ENCODE measurements at places on chromosomes 1 and 21.

- DNase-seq, result no peak
Measured at GRCh38 chr1:16398371-16398953, 31.4 kb downstream of the SZRD1 start.

- no peak for DNase-seq
Measured at GRCh38 chr1:22808186-22808675, 97.6 kb downstream of the EPHB2 start.

- DNase-seq, result no peak
Measured at GRCh38 chr1:38097284-38097898, 50.8 kb upstream of the POU3F1 start.

DNA sequence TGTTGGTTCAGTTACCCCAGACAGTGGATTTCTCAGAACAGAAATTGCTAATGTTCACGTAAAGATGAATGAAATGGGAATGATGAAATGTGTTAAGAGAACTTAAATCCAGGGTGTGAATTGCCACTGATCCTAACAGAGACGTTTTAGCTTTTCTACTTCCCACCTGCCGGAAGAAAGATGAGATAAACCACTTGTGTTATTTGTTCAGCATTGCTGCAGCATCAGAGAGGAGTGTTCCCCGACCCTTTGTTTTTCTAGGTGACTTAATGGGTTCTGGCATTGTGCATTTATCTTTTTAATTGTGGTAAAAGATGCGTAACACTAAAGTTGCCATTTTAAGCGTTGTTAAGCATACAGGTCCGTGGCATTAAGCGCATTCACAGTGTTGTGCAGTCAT lies 122.3 kb downstream of the GALNT2 start:
- DNase-seq, result no peak

GRCh38 chr1:156487862-156488261 lies 12.7 kb downstream of the MEF2D start:
- DNase-seq, result no peak

DNA sequence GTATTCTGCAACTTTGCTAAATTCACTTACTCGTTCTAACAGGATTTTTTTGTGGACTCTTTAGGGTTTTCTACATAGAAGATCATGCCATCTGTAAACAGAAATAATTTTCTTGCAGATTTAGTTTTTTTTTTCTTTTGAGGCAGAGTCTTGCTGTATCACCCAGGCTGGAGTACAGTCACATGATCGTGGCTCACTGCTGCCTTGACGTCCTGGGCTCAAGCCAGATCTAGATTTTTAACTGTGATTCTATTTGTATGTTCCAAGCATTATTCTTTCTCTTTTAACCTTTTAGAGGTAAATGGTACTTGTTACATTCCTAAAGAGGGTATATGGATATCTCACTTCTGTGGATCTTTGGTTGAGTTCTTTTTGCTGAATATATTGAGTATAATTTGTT lies 18.6 kb downstream of the FABP3 start:
- no peak for DNase-seq

- DNase-seq, result no peak
Measured at GRCh38 chr1:155051342-155051776, 243 bp downstream of the ADAM15 start.

DNA sequence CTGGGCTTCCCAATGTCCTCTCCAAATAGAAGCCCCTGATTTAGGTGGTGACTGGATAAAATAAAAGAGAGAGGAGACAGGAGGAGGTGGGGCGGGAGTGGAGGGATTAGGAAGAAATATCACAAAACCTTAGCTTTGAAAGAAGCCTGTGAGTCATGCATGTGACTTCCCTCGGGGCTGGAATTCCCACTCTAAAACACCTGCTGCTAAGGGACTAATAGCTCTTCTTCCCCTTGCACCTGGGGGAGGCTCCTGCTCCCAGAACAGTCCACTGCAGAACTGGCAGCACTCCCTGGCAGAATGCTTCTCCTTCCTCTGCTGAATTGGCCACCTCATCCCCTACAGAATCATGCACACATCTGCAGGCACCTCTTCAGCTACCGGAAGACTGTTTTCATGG lies 207.2 kb downstream of the ATG4C start:
- no peak for DNase-seq

All from cerebellum (tissue), 4 donors.